ENCODE measurements at places on chromosomes 12 and 14.

DNA sequence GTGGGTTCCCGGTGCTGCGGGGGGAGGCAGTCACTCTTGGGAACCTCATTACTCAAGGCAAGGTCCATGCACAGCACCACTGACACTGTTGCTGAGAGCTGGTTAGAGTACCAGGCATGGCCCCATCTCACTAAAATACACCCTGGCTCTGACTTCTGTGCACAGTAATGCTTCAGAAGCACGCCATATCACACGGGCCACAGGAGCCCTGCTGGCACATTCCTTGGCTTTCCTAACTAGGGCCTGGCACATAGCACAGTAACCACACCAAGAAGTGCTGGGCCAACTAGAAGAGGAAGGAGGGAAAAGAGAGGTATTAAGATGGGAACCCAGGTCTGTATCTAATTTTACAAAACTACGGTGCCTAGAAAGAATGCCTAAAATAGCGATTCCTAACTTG, 13.5 kb upstream of the RAB35 start:
- no peak for DNase-seq

DNA sequence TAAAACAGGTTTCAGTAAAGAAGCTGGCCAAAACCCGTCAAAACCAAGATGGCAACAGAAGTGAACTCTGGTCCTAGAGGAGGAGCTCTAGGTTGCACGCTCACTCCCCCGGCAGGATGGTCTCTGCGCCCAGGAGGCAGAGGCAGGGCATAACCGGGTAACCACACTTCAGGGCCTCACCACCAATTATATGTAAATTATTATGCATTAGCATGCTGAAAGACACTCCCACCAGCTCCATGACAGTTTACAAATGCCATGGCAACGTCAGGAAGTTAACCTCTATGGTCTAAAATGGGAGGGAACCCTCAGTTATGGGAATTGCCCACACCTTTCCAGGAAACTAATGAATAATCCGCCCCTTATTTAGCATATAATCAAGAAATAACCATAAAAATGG, 20.1 kb upstream of the SLC6A12 start:
- no peak for DNase-seq

- no peak for DNase-seq
Observed at GRCh38 chr12:2270846-2271245, 218.1 kb downstream of the CACNA1C start.

DNA sequence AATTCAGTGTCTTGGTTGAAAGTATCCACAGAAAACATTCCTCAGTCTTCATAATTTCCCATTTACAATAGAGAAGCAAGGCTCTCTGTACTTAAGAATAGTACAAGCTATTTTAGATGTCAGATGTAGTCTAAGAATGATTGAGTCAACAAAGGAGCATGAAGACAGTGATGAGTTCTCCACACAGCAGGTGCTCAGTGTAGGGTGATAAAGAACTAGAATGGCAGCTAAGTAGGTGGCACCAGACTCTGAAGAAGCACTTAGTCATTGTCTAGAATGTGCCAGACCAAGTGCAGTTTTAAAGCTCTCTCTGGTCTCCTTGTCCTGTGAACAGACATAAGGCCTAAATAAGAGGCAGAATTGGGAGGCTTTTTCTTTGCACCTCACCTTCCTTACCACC, 504.6 kb downstream of the NRXN3 start:
- no peak for DNase-seq

GRCh38 chr12:106154751-106155273, 16.1 kb upstream of the NUAK1 start:
- no peak for DNase-seq

- DNase-seq: no peak
Observed at GRCh38 chr12:8069582-8069981, 3.4 kb upstream of the C3AR1 start.

DNA sequence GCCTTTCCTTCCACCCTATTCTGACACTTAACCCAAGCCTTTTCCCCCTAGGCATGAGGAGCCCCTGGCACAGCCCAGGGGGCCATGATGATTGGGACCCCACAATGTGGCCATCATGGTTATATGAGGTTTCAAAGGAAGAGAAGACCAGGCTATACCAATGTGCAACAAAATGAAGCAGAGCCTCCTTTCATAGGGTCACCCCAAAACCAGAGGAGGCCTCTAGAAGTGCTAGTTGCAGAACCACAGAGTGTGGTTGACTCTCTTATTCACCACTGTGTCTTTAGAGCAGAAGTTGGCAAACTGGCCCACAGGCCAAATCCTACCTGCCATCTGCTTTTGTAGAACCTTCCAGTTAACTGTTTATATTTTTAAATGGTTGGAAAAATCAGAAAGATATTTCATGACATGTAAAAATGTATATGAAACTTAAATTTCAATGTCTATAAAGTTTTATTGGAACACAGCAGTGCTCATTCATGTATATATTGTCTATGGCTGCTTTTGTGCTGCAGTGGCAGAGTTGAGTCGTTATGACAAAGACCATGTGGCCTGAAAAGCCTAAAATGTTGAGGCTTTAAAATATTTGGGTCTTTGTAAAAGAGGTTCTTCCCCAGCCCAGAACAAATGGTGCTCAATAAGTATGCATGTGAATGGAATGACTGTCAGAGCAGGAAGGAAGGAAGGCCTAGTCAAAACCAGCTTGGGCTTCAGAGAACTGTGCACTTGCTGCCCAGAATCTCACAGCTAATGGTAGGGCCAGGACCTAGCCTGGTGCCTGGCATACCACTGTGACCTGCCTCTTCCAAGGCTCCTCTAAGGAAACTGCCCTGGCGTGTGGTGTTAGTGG, 49.2 kb downstream of the SUSD6 start:
- no peak for DNase-seq

All from CD4-positive, alpha-beta T cell treated with Interleukin-1 beta for 1 hour (primary cell).